Activated gamma-delta T cell (primary cell): ENCODE measurements at places on chromosomes 1 and 21.
A peak's percentile ranks its signal among the peaks of the same experiment; 100 is the strongest.

DNA sequence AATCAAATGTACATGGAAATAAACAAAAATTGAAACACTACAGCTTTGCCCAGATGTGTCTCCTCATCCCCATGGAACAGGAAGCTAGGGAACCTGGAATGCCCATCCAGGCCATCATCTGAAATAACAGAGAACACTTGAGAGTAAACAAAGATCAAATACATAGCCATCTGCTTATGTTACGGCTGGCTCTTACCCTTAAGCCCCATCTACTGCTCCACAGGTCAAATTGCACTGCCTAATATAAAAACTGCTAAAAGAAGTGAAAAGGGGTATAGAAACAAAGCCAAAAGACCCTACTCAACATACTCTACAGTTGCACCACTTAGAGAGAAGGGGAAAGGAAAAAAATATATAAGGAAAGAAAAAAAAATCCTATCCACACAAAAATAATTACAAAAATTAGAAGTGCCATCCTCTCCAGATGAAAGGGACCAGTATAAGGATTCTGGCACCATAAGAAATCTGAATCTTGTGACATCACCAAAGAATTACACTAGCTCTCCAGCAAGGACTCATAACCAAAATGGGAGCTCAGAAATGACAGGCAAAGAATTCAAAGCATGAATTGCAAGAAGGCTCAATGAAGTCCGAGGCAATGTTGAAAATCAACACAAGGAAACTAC, 26.9 kb downstream of the OR6Y1 start:
- DNase-seq: no peak

DNA sequence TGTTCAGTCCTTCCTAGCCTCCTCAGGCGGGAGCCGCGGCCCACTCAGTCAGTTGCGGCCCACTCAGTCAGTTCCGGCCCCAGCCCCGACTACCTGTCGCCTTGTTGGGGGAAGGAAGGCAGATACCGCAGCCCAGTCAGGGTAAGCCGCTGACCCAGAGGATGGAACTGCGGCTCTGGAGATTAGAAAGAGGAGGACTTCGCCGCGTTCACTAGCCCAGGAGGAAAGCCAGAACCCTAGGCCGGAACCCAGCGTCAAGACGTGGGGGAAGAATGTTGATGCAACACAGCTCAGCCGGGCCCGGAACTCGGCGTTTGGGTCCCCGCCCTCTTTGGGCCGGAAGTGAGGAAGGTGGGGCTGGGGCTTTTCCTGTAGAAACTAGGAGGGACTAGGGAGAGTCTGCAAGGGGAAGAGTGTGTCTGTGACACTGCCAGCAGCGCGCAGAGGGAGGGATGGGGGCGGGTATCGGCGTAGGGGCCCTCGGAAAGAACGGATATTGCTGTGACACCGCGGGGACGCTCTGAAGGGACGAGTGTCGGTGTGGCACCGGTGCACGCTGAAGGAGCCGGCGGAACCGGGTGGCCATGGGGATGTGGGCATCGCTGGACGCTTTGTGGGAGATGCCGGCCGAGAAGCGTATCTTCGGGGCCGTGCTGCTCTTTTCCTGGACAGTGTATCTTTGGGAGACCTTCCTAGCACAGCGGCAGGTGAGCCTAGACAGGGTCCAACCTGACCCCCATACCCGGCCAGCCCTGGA, at the start of gene ZMPSTE24:
ZMPSTE24 (plus strand) TSS at position 549 of the 757 bp plus-strand sequence; CDS start at position 585, 36 bp downstream.
- DNase-seq: peak; percentile 81

DNA sequence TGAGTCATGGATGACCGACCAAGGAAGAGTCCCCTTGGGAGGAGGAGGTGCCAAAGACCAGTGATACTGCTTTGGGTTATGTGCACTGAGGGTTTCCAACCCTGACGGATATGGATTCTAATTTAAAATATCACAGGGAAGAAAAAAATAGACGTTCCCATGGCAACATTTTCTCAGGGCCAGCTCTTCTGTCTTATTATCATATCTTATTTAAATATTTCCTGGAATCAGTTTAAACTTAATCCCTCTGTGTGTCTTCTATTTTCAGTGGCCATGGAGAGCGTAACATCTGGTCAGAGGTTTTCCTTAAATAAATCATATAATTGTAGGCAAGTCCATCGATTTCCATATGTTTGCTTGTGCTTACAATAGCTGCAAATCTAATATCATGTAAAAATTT, 205.4 kb upstream of the FMN2 start:
- DNase-seq: no peak

DNA sequence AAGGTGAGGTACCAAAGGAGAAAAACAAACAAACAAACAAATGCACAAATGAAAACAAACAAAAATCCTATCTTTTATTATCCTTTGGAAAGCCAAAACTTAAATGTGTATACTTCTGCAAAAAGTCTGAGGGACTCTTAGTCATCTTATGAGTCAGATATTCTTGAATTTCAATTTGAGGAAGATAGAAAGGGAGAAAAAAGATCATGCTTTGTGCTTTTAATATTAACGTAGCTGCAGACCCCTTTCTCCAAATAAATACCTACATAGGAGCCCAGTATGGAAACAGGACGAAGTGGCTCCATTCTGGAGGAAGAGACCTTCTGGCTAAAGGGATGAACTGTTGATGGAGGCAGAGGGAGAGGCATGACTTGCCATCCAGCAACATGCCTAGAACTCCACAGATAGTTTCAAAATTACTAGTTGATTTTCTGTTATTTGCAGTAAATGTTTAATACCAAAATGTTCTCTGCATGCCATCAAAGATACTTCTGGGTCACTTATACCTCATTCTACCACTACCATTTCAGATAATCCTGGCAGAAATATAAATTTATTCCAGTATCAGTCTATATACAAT, 25.4 kb downstream of the NUP210L start:
- DNase-seq: no peak

GRCh38 chr1:35519432-35519831, 37.8 kb downstream of the KIAA0319L start:
- no peak for DNase-seq

GRCh38 chr1:76110666-76111065, 36.1 kb downstream of the ST6GALNAC3 start:
- DNase-seq: no peak

- no peak for DNase-seq
Observed at GRCh38 chr1:11831945-11832725, 15.4 kb downstream of the NPPA start.

- DNase-seq: no peak
Observed at GRCh38 chr1:106223213-106223612, 833.3 kb upstream of the PRMT6 start.

- no peak for DNase-seq
Observed at GRCh38 chr1:37795340-37796125, 1.9 kb downstream of the MANEAL start.

- no peak for DNase-seq
Observed at GRCh38 chr21:25031750-25032149, 575.5 kb downstream of the MRPL39 start.

GRCh38 chr21:27366646-27367235, 399.9 kb upstream of the ADAMTS5 start:
- no peak for DNase-seq

DNA sequence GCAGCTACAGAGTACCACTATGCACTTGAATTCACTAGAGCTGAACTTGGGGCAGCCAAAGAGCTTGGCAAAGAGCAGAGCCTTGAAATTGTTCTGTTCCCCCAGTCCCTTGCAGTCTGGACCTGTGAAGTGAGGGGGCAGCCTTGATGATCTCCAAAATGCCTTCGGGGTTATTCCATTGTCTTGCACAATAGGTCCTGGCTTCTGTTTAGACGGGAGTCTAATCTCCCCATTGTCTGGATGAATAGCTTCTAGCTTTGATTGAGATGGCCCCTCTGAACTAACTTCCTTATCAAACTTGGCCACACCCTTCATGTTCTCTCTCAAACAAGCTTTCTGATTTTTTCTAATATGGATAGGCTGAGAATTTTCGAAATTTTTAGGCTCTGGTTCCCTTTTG, 72.6 kb downstream of the PGM1 start:
- no peak for DNase-seq

- DNase-seq: no peak
Observed at GRCh38 chr1:41776891-41777441, 141.8 kb downstream of the HIVEP3 start.

GRCh38 chr1:44293761-44294315, 61.2 kb downstream of the ERI3 start:
- no peak for DNase-seq

DNA sequence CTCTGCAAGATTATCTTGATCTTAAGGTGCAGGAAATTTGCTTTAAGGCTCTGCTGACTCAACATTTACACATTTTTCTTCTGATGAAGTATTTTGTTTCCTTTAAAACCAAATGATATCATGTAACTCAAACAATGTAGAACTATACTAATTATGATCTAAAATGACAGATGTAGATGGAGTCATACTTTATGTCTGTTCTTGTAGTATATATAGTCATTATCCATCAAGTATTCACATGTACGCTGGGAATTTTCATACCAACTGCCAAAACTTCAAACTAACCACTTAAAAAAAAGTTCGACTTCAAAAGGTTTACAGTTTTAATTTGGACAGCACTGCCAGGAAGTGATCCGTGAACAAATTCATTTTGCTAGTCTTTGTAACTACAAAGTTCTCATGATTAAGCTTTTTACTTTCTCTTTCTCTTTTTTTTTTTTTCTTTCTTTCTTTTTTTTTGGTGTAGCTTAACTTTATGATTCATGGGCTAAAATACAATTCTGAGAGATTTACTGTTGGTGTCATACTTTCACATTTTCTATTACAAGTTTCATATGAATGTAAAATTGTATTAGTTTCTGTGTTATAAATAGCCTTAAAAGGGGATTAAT, 509.0 kb upstream of the CXADR start:
- no peak for DNase-seq
